ENCODE measurements at places on chromosomes 7 and 10. TPM values are rescaled to one million over a fixed set of nuclear protein-coding genes. Genes with fewer than 3 reads are reported as not detected.
A peak's percentile ranks its signal among the peaks of the same experiment; 100 is the strongest.

The LBX1 gene
- total RNA-seq, result not detected

The SVOPL gene
- total RNA-seq, result not detected

The RELN gene
- 787 TPM for total RNA-seq

DNA sequence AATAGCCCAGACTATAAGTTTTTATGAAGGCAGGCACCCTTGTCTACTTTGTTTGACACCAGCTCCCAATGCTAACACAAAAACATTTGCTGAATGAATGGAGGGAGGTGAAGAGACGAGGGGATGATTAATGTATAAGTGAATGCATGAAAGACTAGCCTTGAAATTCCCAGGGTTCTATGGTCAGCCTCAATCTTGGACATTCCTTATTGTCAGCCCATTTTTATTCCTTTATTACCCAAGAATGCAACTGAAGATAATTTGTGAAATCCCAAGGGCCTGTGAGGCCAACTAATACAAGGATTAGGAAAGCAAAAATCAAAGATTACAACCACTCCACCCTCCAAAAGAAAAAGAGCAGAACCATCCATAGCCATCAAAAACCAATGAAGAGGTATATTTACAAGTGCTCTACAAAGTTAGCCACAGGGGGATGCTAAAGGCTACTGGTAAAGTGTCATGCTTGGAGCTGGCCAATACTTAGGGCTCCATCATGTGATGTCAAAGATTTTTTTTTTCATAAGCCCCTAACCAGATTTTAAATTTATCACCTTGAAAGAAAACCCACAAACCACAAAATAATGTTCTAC lies 40.0 kb upstream of the ASAH2 start:
- peak; percentile 45 for DNase-seq

DNA sequence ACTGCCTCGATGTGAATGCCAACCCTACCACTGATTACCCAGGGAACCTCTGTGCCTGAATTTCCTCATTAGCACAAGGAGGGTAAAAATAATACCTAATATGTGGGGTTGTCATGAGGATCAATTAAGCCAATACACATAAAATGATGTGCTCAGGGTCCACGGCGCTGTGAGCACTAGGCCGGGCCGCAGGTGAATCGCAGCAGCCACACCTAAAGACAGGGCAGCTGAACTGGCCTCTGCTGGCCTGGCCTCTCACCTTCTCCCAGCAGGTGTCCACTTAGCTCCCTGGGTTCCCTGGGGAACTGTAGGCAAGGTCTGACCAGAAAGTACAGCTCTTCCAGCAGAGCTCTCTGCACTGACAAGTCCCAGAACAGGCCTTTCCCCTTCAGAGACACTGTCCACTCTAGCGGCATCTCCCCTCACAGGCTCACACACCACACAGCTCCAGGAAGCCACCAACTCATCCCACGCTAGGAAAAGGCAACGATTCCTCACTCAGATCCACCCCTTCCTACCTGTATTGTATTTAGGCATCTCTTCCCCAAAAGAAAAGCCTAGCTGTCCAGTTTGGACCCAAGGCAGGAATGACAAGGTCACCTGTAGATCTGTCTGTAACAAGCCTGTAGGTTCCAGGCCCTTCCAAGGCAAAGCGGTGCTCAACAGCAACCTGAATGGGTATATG lies 273.1 kb downstream of the USP6NL start:
- DNase-seq, result no peak

GRCh38 chr7:135685306-135686084 lies 23.2 kb downstream of the STMP1 start:
- DNase-seq, result peak; percentile 71

- DNase-seq, result no peak
These were observed 280.3 kb upstream of the PODXL start for GRCh38 chr7:131836733-131837132.

The SCIN gene
- total RNA-seq, result 2.6 TPM
